ENCODE measurements at places on chromosomes 4 and X.

DNA sequence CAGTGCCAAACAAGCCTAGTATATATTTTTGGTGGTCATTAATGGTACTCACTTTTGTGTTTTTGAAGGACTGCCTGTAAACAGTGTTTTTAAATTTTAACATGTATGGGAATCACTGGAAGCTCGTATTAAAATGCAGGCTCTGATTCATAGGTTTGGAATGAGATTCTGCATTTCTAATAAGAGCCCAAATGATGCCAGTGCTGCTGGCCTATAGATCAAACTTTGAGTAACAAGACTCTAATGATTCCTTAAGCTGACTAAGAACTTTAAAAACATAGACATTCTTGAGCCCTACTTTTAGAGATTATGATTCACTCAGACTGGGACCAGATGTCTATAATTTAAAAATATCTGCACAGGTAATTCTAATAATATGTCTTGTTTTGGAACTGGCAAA, 823.2 kb upstream of the LCORL start:
- DNase-seq, result no peak

DNA sequence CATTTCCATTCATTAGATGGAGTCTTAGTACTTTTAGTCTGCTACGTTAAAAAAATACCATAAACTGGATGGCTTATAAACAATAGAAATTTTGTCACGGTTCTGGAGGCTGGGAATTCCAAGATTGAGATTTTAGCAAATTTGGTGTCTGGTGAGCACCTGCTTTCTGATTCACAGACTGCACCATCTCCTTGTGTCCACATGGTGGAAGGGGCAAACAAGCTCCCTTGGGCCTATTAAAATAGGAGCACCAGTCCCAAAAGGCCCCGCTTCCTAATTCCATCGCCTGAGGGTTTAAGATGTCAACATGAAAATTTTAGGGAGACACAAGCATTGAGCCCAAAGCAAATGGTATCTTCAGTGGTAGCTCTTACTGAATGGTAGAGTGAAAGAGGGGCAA, 120.5 kb upstream of the MAP9 start:
- no peak for DNase-seq

DNA sequence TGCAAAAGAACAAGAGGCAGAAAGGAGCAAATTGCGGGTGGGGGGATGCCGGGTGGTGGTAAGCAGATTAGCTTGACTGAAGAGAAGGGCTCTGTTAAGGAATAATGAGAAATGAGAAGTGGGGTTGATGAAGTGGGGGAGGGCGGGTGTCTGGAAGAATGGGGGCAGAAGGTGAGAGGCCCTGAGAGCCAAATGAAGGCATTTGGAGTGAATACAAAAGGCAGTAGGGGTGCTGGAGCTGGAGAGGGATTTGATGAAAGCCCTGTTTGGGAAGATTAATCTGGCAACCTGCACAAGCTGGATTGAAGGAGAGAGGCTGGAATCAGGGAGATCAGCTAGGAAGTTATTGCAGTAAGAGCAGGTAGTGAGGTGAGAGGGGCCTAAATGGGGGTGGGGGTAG, 82.1 kb downstream of the GUCY2F start:
- no peak for DNase-seq

DNA sequence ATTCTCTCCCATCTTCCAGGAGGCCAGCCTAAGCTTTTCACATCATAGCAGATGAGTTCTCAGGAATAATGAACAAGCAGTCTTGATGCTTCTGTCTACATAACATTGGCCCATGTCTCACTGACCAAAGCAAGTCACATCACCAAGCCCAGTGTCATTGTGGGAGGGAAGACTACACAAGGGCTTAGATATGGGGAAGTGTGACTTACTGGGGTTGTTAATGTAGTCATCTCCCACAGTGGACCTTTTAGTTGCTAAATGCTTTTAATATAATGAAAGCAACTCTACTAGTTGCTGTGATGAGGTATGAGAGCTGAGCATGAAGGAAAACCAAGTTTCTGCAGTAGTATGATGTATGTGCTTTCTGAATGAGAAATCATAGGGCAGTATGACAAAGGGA, 40.5 kb downstream of the TSPAN7 start:
- no peak for DNase-seq

- DNase-seq, result no peak
Measured at GRCh38 chr4:83686166-83686565, 150.3 kb downstream of the GPAT3 start.
